Heart left ventricle (tissue), 16 donors: ENCODE measurements at places on chromosomes 1 and 21. TPM values are rescaled to one million over a fixed set of nuclear protein-coding genes. Genes with fewer than 3 reads are reported as not detected.

DNA sequence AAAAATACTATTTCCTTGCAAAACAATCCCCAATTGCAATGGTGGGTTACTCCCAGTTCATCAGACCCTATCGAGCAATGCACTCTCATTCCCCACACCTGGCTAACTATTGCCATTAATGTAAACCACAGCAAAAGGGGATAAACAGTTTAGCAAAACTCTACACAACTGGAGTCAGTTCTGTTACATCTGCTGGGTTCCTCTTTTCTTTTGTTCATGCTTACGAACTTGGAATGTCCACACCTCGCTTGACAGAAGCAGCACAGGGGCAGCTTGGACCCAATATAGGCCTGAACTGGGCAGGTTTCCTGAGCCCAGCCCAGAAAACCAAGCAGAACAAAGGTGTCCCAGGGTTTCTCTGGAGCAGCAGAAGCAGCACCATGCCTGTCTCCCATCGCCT lies 57.4 kb downstream of the ADSS2 start:
- H3K27me3 ChIP-seq = no peaks in the 10 kb centered on the region
- no peak overlapping the region for H3K27ac ChIP-seq
- H3K4me1 ChIP-seq = no peaks in the 10 kb centered on the region

DNA sequence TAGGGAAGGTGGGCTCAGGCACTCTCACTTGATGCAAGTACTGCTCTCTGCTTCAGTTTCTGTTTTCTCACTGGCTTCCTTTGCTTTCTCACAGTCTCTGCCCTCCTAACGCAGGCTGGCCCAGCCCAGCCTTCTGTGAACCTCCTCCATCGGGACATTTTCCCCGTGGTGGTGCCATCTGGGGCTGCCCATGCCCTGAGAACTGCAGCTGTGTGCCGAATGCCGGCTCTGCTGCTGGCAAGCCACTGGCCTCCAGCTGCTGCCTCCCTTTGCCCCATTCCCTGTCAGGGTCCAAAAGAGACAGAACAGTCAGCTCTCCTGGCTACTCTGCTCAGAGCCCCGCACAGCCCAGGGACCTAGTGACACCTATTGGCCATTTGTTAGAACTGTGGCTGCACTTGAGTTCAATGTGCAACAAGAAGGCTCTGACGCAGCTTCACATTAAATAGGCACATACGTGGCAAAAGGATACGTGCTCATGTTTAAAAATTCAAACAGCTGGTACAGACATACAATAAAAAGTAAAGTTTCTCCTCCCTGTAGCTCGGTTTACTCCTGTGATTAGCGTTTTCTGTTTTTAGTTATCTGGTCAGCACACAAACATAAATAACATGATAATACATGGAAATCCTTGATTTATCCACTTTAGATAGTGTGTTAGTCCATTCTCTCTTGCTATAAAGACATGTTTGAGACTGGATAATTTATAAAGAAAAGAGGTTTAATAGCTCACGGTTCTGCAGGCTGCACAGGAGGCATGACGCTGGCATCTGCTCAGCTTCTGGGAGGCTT lies 46.6 kb downstream of the FCRL5 start:
- H3K4me3 ChIP-seq = no peak overlapping the region
- H3K27me3 ChIP-seq = peaks cover 11% of the 10 kb centered on the region
- H3K36me3 ChIP-seq = no peaks in the 10 kb centered on the region
- H3K4me1 ChIP-seq = no peaks in the 10 kb centered on the region

The HPDL gene
- 0.43 TPM for total RNA-seq

The F5 gene
- total RNA-seq = 23.7 TPM

GRCh38 chr1:216502528-216503162 lies 79.4 kb upstream of the USH2A start:
- H3K4me1 ChIP-seq = no peaks in the 10 kb centered on the region
- H3K36me3 ChIP-seq = no peaks in the 10 kb centered on the region
- no peak overlapping the region for H3K4me3 ChIP-seq
- H3K27ac ChIP-seq = no peak overlapping the region
- DNase-seq = no peak

GRCh38 chr21:17406202-17406601 lies 106.6 kb upstream of the CXADR start:
- no peak for DNase-seq
- H3K27ac ChIP-seq = no peak overlapping the region
- H3K4me3 ChIP-seq = no peak overlapping the region
- H3K36me3 ChIP-seq = no peaks in the 10 kb centered on the region
- no peaks in the 10 kb centered on the region for H3K4me1 ChIP-seq
